ENCODE measurements at places on chromosomes 3 and 15.

DNA sequence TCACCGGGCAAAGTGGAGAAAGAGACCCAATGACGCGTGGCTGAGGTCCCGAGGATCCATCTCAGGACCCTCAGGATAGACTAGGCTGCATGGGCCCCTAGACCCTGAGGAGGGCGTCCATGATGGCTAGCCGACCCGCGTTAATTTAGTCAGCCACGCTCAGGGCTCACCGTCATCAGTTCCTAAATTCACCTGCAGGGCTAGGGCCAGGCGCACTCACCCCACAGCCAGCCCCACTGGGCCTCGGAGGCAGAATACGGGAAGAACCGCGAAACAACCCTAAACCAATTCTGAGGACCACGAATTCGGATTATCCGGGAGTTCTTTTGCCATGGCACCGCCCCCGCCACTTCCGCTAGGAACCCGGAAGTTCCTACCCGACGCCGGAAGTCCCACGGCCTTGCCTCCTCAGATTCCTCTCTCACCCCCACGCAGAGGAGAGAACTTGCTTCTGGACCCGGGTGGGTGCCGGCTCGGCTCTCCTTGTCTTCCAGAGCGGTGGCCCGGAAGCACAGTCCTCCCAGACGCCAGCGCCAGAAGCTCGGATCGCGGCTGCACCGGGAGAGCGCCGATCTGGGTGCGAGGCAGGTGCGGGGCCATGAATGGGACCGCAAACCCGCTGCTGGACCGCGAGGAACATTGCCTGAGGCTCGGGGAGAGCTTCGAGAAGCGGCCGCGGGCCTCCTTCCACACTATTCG is at the start of the genes EAF1 and METTL6:
TSS of gene EAF1 (plus strand) at position 417 of the 699 bp plus-strand sequence. CDS start at position 599, 182 bp downstream.
TSS of gene METTL6 (minus strand) at position 363 of the 699 bp plus-strand sequence. CDS start 1,033 bp downstream, outside the sequence.
- DNase-seq: peak; percentile 80

GRCh38 chr15:55683376-55683775 is 59.6 kb downstream of the PRTG start:
- no peak for DNase-seq

GRCh38 chr3:65548848-65549625 is 489.7 kb downstream of the MAGI1 start:
- DNase-seq: no peak

DNA sequence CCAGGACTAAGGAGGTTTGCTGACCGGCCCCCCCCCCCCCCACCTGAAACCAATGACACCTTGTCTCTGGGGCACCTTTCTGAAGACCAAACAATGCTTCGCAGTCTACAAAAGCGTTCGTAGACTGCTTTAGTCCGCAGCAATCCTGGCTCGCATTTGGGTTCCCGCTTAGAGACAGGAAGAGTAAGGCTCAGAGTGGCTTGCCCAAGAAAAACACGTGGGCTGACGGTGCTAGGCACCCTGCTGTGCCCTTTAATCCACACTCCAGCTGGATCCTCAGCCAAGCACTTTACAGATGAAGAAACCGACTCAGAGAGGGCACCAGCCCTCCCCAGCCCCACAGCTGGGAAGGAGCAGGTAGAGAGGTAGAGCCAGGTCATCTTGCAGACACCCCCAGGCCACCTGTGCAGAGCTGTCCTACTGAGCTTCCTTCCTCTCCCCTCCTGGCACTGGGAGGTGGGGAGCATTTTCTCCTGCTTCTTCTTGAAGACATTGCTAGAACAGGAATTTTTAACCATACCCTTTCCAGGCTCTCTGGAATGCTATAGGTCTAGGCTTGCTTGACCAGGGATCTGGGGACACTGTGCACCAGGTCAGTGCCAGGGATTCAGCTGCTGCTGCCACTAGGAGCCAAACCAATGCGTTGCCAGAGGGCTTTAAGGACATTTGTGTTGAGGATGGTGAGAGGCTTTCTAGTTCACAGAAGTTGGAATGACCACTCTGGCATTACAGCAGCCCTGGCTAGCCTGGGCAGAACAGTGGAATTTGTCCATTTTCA is 1.0 kb upstream of the KLF15 start:
- DNase-seq: no peak

DNA sequence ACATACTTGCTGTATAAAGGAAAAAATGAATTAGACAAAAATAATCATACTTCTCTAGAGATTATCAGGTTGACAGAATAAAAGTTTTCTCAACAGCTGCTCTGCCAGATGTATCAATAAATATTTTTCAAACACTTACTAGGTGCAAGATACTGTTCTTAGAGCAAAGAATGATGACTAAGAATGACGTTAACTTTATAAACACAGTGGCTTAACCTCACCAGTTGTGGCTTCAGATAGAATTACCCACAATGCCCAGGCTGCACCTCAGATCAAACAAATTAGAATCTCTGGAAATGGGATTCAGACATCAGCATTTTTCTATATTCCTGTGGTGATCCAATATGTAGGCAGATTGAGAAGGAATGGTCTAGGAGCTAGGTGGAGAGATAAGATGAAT is 422.4 kb upstream of the ATP11B start:
- DNase-seq: no peak
